ENCODE measurements at places on chromosomes 2 and 18.

GRCh38 chr2:19478409-19478808 is 120.0 kb upstream of the OSR1 start:
- no peak for DNase-seq

DNA sequence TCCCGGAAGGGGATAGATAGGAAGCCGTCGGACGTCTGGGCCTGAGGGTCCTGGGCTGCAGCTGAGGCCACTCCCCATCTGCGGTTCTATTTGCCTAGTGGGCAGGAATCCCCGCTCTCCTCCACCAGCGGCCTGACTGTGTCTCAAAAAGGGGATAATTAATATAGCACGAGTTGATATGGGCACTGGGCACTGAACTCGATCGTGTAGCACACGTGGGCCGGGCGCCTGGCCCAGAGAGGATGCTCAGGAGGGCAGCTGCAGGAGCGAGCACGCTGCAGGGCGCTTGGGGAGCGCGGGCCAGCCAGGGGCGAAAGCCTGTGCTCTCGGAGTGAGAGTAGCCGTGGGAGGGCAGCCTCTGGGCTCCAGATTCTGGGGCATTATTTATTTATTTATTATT is 8.8 kb upstream of the GBX2 start:
- DNase-seq: no peak

DNA sequence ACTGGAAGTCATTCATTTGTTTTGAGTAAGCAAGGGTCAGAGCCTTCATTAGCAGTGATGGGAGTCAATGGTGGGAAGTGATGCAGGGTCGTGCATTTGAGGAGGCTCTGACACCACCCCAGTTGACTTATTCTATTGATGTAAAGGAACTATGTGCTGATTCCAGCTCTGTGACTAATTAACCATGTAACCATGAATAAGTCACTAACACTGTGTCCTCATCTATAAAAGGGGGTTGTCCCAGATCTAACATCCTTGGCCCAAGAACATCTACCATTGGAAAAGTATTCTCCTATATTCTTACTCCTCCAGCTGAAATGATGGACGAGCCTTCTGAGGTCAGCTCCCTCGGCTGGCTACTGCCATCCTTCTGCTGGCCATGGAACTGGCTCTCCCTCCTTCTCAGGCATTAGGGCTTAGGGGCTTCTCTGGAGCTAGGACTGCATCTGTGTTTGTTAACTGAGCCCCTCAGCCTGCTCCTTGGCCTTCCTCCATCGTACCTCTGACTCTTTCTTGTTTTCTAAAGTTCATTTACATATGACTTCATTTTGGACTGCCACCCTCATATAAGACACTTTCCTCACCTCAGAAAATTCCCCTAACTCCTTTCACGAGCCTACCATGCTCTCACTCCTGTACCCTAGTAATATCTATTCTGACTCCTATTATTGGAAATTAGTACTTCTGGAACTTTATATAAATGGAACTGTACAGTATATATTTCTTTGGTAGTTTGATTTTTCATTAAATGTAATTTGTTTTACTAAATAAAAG is 115.5 kb downstream of the KCTD1 start:
- no peak for DNase-seq

DNA sequence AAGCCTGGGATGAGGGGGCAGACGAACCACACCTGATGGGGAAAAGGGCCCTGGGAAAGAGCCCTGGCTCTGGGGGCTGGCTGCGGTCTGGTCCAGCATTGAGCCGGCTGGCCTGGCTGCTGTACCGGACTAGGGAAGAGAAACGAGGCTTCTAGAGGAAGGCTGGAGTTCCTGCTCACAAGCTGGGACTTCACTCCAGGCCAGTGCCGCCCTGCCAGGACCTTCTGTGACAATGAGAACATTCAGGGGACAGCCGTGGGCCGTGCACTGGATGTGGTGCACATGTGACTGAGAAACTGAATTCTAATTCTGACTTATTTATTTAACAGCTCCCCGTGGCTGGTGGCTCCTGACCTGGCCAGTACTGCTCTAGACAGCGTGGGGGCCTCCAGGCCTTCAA is 269.3 kb downstream of the HDAC4 start:
- no peak for DNase-seq

DNA sequence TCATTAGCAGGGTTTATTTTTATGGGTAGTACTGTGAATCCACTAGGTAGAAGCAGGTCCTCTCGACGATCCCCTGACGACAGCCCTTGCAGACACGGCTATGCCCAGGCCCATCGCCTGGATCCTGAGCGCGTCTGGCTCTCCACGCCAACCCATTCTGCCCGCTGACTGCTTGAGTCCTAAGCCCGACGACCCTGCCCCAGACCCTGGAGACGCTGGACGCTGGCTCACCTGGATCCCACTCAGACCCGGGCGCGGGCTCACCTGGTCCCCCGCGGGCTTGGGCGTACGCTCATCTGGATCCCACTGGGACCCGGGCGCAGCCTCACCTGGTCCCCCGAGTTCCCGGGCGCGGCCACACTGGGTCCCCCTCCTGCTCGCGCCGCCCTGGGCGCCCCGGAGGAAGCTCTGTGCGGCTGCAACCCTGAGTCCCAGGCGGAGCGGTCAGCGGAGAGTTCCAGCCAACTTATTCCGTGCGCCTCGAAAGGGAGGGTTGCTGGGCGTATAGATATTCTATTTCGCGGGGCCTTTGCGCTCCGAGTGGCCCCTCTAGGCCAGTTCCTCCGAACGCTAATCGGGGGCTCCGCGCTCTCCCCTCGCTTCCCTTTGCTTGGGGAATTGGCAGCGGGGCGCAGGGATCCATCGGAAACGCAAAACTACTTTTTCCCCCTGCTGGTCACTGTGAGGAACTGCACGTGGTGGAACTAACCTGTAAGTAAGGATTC is 22.4 kb upstream of the RMP24 start:
- DNase-seq: peak; percentile 81

DNA sequence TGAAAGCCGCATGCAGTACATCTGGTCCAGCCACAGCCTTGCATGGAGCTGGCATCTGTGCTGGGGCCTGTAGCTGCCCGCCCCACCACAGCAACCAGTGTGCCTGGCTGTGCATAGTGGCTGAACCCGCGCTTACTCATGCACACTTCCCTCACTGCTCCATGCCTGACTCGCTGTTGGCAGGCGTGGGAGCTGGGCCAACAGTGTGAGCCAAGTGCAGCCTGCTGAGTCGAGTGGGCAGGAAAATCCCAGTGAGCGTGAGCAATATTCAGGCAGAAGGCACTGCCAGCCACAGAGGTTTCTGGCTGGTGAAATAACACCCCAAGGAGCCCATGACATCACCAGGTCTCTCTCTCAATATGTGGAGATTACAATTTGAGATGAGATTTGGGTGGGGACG is 1674.1 kb upstream of the TMEFF2 start:
- peak; percentile 9 for DNase-seq

GRCh38 chr2:172770887-172771286 is 35.2 kb downstream of the RAPGEF4 start:
- no peak for DNase-seq

DNA sequence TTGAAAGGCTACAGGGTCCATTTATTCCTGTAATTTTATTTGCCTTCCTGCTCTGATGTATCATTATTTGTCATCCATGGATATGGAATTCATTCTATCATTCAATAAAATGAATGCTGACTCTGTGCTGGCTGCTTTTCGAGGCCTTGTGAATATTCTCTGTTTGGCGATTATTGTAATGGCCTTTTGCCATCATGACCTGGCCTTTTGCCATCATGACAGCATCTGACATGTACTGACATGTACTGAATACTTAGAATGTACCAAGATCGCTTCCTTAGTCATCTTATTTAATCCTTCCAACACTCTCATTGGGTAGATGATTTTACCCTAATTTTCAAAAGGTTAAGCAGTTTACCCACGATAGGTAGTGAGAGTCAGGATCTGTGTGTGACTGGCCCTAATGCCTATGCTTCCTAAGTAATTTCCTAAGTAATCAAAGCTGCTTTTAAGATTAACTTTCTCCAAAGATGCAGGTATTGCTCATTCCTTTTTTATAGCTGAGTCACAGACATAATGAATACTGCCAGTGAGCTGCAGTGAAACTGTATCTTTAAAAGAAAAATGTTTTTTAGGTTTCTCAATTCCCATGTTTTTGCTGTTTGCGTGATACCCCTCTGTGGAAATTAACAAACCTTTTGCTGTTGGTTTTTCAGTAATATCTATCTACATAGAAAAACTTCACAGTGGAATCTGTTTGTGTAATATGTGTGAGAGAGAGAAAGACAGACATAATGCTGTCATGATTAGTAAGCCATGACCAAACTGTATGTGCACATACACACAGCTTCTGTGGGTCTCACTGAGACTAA is 127.8 kb downstream of the CERS6 start:
- DNase-seq: peak; percentile 48

DNA sequence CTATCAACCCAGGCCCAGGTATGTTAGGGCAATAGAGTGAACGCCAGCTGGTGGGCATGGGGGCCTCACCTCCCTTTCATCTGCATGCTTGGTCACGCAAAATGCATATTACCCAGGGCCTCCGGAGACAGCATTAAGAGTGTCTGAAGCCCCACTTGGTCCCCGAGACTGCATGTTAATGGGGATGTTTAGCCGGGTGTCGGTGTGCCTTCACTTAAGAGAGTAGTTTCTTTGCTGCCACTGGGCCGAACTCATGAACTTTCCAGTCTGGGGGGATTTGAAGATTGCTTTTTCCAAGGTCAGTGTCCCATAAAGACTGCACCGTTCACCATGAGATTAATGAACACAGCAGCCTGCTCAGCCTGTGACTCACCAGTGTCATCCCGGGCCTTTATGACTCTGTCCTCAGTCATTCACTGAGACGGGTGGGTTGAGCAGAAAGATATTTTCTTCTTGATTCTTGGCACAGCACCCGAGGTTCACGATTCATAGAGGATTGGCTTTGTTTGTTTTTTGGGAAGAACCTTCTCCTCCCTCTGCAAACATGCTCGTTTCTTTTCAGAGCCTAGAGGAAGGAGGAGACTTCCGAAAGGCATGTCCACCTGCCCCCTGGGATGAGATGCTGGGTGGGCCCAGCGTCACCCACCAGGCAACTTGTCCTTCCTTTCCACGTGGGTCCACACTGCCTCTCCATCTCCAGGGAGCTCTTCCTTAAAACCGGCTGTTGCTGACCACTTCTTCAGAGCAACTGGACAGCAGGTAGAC is 199.1 kb downstream of the GLI2 start:
- no peak for DNase-seq

DNA sequence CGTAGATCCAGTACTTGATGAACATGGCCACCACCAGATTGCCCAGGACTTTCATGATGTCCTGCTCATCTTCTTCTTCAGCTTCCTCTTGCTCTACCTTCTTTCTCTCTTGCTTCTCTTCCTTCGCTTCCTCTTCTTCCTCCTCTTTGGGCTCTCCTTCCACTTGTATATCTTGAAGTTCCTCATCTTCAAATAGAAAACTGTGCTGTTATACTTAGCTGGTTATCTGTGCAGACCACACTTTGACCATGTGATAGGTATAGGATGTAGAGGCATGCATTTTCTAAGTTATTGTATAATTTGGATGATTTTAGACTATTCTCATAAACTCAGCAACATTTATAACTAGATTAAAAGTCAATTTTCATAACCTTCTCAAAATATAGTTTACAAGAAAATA is 263.4 kb downstream of the NAPG start:
- DNase-seq: no peak

GRCh38 chr18:37322492-37323035 is 243.0 kb downstream of the CELF4 start:
- DNase-seq: peak; percentile 80

- no peak for DNase-seq
Measured at GRCh38 chr18:2143636-2144035, 427.7 kb downstream of the METTL4 start.

DNA sequence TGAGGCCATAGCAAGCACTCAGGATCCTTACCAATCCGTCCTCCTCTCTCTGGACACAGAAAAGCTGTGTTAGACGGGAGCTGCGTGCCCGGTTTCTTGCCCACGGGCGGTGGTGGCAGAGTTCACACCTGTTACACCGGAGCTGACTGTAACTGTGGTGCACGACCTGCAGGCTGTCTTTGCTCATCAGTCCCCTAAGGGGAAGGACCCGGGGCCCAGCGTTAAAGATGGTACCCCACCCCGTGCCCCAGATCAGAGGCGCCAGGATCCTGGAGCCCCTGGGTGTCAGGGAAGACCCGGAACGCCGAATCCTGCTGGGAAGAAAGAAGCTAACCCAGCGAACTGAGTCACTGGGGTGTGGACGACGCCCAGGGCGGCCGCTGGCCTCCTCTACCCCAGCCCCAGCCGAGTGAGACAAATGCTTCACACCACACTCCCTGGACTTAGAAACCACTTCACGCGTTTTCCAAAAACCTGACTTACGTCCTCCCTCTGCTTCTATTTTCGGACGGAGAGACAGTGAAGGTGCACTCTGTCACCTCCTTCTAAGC is 293.6 kb upstream of the SALL3 start:
- DNase-seq: no peak

GRCh38 chr2:40372283-40372985 is 79.5 kb downstream of the SLC8A1 start:
- no peak for DNase-seq

GRCh38 chr18:58520969-58521368 is 107.9 kb downstream of the ALPK2 start:
- DNase-seq: no peak
